ENCODE measurements at places on chromosomes 11 and 22.

DNA sequence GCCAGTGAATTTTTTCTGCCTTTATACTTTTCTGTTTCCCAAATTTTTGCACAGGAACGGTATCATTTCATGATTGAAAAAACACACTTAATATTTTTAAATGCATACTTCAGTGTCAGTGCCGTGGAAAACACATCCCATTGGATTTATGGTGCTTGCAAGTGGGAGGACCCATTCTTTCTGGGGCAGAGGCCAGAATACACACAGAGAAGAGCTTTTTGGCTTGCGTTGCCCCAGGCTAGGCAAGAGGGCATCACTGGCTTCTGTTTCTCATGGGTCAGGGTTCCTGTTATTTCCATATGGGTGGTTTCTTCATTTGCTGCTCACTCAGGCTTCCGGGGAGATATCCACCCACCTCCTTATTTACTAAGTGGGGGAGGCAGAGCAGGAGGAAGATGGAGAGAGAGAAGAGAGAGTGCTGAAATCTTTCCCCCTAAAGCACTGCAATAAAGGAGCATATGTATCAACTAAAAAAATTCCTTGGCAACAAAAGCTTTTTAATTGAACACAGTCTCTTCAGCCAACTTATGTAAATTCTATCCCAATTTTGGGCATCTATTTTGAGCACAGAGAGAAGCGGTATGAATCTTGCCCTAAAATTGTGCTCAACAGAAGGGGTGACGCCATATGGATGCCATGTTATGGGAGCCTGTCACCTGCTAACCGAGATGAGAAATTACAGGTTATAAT is 66.0 kb upstream of the KIRREL3 start:
- DNase-seq = no peak

- DNase-seq = no peak
These were observed 34.4 kb downstream of the TNRC6B start for GRCh38 chr22:40212121-40212520.

DNA sequence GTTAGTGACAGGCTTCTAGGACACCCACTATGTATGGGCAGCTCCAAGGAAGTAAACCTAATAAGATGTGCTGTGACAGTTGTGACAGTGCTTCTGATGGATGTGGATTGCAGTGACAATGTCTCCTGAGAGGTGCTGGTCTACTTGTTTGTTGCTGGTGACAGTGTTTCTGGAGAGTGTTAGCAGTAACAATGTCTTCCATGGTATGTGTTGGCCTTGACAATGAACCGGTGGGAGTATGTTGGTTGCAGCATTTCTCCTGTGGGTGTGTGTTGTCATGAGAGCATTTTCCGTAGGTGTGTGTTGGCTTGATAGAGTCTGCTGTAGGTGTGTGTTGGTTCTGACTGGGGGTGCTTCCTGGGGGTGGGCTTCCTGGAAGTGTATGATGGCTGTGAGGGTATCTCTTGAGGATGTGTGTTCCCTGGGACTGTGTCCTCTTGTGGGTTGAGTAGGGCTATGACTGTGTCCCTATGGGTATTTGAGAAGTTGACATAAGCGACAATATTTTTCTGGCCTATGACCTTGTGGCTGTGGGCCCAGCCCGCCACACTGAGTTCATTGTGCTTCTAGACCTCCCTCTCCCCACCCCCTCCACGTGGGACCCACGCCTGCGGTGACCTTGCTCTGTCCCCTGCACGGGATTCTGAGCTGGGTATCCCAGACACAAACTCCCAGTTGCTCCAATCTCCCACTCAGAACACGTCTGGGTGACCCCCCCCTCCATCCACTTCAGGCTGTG is 1.2 kb downstream of the DCHS1 start:
- DNase-seq = no peak

DNA sequence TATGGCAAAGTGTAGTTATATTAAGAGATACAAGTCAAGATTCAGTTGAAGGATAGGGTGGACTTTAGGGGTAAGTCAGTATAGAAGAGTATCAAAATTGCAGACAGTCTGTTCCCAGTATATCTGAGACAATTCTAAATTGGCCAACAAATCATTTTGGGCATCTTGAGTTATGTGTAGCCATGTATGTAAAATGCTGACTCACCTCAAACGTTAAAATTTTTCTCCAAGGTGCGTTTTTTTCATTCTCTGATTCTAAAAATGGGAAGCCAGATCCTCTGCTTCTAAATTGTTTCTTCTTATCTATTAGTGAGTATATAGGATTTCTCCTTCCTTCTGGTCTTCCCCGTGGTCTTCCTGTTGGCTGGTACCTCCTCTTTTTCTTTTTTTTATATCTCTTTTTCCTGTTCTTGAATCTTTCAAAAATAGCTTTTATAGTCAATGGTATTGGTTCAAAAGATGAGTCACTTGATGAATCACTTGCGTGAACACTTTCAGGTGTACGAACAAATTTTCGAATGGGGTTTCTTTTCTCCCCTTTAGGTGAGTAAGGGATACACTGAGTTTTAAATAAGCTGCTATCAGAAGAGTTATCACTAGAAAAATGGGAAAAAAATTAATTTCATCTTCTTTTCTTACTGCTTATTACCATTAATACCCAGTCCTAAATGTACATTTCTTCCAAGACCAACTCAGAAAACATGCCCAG is 3.2 kb downstream of the TAF1D start:
- DNase-seq = no peak

- no peak for DNase-seq
These were observed 60.6 kb downstream of the MICAL2 start for GRCh38 chr11:12170984-12171383.

DNA sequence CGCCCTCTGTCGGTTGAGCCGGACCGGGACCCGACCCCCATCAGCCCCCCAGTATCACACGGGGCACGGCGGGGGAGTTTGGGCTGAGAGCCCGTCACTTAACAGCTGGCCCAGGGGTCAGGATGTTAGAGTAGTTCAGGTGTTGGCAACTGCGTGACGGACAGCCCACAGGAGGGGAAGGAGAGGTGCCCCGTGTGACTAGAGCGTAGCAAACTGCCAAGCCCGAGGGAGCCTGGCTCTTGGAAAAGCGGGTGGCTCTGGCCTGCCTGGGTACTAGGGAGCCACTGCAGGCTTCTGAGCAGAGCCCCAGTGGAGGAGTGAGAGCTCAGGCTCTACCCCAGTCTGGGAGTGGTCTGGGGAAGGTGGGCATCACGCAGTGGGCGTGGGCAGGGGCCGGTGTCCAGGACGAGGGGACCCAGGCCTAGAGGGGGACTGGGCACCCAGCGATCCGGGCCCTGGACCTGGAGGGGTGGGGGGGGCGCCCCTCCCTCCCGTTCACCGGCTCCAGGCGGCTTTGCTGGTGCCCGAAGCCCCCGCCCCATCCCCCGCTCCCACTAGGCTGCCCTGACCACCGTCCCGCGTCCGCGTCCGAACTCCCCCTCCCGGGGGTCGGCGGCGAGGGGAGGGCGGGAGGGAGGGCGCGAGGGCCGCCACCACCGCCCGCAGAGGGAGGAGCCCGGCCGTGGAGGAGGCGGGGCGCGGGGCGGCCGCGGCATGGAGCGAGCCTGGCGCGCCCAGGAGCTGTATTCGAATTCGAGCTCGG is 24.4 kb downstream of the SHANK3 start:
- no peak for DNase-seq

- DNase-seq = no peak
These were observed 1.5 kb downstream of the OR9G1 start for GRCh38 chr11:56700242-56700913.

DNA sequence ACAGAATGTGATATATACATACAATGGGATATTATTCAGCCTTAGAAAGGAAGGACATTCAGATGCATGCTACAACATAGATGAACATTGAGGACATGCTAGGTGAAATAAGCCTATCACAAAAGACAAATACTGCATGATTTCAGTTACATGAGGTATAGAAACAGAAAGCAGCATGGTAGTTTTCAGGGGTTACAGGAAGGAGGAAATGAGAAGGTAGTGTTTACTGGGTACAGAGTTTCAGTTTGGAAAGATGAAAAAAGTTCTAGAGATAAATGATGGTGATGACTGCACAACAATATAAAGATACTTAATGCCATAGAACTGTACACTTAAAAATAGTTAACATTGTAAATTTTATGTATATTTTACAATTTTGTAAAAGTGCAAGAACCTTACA is 266.7 kb upstream of the C11orf87 start:
- DNase-seq = no peak

GRCh38 chr11:19842505-19842904 is 129.9 kb downstream of the NAV2 start:
- DNase-seq = no peak
